ENCODE measurements at places on chromosomes 12 and 14.

- DNase-seq: no peak
- H3K36me3 ChIP-seq: peaks cover 19% of the 10 kb centered on the region
- no peaks in the 10 kb centered on the region for H3K27me3 ChIP-seq
- H3K4me3 ChIP-seq: no peak overlapping the region
Observed at GRCh38 chr14:91968280-91968679, 20.8 kb upstream of the FBLN5 start.

DNA sequence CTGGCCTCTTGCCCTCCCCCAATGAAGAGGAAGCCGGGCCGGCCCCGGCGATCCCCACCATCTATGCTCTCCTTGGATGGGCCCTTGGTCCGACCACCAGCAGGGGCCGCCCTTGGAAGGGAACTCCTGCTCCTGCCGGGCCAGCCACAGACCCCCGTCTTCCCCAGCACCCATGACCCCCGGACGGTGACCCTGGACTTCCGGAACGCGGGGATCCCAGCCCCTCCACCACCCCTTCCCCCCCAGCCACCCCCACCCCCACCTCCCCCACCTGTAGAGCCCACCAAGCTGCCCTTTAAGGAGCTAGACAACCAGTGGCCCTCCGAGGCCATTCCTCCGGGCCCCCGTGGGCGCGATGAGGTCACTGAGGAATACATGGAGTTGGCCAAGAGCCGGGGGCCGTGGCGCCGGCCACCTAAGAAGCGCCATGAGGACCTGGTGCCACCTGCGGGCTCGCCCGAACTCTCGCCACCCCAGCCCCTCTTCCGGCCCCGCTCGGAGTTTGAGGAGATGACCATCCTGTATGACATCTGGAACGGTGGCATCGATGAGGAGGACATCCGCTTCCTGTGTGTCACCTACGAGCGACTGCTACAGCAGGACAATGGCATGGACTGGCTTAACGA, 19.4 kb downstream of the SETD1B start:
- H3K27me3 ChIP-seq: no peaks in the 10 kb centered on the region
- no peak for DNase-seq
- no peak overlapping the region for H3K4me3 ChIP-seq
- no peaks in the 10 kb centered on the region for H3K4me1 ChIP-seq
- H3K27ac ChIP-seq: no peak overlapping the region

- no peak overlapping the region for H3K27ac ChIP-seq
- H3K36me3 ChIP-seq: no peaks in the 10 kb centered on the region
- no peak for DNase-seq
- H3K27me3 ChIP-seq: peaks cover 5% of the 10 kb centered on the region
Observed at GRCh38 chr12:75716291-75717025, 205.0 kb upstream of the KRR1 start.

DNA sequence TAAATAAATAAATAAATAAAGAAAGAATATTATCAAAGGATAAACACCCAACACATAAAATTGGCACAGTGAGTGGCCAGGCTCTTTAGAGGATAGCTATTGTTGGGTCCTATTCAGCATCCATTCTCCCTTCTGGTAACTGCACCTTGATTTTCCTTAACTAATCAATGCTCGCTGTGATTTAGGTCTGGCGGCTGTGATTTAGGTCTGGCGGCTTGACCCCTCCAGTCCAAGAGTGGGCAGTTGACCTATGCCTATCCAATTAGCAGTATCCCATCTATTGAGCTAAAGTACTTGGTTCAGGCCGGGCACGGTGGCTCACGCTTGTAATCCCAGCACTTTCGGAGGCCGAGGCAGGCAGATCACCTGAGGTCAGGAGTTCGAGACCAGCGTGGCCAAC, 9.7 kb upstream of the SLC15A4 start:
- H3K4me3 ChIP-seq: no peak overlapping the region
- DNase-seq: no peak
- H3K27ac ChIP-seq: no peak overlapping the region
- H3K36me3 ChIP-seq: no peaks in the 10 kb centered on the region
- peaks cover 3% of the 10 kb centered on the region for H3K27me3 ChIP-seq

- DNase-seq: no peak
- no peaks in the 10 kb centered on the region for H3K27me3 ChIP-seq
- H3K27ac ChIP-seq: peak overlapping the region; percentile 93
Observed at GRCh38 chr14:61552241-61552640, 143.1 kb upstream of the HIF1A start.

DNA sequence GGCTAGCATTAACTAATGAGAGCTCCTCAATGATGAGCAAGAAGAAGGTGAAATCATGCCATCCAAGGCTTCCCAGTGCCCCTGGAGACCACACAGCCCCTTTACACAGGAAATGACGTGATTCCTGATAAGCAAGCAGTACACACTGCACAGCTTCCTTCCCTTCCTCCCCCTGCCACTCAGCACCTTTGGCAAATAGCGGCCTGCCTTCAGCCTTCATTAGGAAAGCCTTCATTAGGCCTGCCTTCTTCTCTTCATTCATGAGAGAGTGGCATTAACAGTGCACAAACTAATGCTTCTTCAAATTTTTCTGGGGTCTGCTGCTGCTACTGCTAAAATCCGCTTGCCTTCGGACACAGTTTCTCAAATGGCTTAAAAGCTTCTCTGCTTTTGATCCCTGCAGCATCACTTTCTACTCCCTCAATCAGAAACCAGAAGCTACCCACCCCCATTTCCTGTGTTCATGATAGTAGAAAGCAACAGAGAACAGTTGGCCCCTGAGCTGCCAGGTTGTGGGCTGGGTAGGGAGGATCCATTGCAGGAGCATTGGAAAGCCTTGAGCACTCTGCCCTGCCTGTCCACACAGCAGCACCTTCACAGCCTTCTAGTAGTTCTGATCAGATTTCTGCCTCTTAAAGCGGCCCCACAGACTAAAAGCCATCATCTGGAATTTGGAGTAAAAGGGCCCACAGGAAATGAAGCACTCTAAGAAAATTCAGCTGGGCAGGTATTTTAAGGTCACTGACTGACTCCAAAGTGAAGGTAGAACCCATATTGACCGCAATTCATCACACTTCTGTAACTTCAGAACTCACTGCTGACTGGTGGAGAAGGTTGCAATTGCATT, 103.8 kb upstream of the ETV6 start:
- peak; percentile 45 for DNase-seq
- peak overlapping the region; percentile 75 for H3K27ac ChIP-seq
- peaks cover 2% of the 10 kb centered on the region for H3K27me3 ChIP-seq
- peak overlapping the region; percentile 55 for H3K4me3 ChIP-seq
- H3K36me3 ChIP-seq: peaks cover 4% of the 10 kb centered on the region

DNA sequence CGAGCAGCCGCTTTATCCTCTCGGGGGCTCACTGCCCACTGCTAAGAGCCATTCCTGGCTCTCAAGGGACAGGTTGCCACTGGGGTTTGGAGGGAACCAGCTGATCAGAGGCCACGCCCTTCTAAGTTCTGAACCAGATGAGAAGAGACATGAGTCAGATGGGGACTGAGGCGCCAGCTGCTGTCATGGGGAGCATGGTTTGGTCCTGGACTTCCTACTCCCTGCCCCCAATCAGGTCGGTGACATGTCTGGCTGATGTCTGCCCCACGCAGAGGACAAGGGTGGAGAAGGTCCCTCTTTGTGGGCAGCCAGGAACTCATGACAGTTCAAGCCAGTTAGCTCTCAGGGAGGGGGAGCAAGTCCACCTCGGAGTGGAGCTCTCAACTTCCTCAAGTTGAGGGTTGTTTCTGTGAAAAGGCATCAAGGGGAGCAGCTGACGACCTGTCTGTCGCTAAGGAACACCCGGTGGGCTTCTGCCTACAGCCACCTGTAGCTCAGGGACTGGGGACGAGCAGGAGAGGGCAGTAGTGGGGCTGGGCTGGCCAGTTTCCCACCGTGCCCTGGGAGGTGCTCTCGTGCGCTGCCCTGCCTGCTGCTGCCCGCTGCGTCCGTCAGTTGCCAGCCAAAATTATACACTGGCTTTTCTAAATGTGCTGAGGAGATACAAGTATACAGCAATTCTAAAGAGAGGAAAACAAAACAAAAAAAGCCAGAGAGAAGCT, 20.5 kb downstream of the PSMC1 start:
- H3K4me3 ChIP-seq: no peak overlapping the region
- no peak overlapping the region for H3K27ac ChIP-seq
- H3K27me3 ChIP-seq: no peaks in the 10 kb centered on the region

- no peak for DNase-seq
- H3K36me3 ChIP-seq: no peaks in the 10 kb centered on the region
- H3K27me3 ChIP-seq: no peaks in the 10 kb centered on the region
- H3K4me1 ChIP-seq: no peaks in the 10 kb centered on the region
Observed at GRCh38 chr12:66497008-66497897, 181.6 kb downstream of the GRIP1 start.
